ENCODE measurements at places on chromosomes 1 and 21. TPM values are rescaled to one million over a fixed set of nuclear protein-coding genes. Genes with fewer than 3 reads are reported as not detected.

- DNase-seq, result no peak
Observed at GRCh38 chr1:5238351-5239130, 584.1 kb downstream of the AJAP1 start.

DNA sequence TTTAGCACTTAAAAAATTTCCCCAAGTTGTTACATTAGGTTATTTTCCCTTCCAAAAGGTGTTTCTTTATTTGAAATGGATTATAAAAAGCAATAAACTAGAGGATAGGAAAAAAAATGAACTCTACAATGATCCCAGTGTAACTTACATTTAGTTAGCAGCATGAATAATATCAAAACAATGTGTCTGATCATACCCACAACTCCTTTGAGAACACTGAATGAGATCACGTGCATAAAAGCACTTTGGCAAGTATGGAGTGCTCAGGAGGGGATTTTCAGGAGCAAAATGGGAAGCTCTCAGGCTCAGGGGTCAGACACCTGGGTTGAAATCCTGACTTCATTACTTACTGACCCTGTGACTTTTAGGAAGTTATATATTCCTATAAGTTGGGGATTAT is 369.7 kb upstream of the PROX1 start:
- no peak for DNase-seq

GRCh38 chr1:203056516-203056915 is 29.3 kb downstream of the MYOG start:
- DNase-seq, result no peak

- DNase-seq, result no peak
Observed at GRCh38 chr21:43574741-43575472, 84.4 kb downstream of the HSF2BP start.

GRCh38 chr1:91499904-91500755 is 521 bp upstream of the CDC7 start:
- DNase-seq, result no peak

DNA sequence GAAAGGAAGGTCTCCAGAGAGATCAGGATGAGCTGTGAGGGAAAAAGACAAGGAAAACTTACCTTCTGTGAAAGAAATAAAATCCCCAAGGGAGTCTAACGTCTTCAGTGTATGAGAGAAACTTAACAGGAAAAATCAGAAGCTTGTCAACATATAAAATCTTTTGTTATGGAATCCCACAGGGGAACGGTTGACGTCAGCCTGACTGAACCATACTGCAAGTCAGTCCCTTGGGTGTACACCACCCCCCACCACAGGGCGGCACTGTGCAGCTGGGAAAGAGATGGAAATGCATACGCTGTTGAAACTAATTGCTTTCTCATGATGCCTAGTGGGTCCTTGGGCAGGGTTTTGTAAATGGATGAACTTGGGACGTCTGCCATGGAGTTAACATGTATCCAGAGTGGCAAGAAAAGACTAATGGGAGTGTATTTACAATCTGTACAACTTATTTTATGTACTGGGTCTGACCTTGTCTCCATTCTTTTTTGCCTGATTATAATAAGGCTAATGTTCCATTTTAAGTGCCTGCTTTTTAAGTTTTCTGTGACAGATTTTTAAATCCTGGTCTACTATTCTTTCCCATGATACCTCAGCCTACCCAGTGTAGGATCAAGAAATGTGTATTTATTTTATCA is 22.7 kb downstream of the UTP25 start:
- no peak for DNase-seq

Gene CNR2
- not detected for total RNA-seq

Gene IL19
- not detected for total RNA-seq

Gene LAMC2
- 12.6 TPM for total RNA-seq

Gene ATP6V1G3
- total RNA-seq, result 0.25 TPM

Gene SCNM1
- total RNA-seq, result 16.7 TPM

Gene SLC37A1
- 11.5 TPM for total RNA-seq

Gene C1QC
- total RNA-seq, result not detected
